ENCODE measurements at places on chromosomes 16 and 17.

DNA sequence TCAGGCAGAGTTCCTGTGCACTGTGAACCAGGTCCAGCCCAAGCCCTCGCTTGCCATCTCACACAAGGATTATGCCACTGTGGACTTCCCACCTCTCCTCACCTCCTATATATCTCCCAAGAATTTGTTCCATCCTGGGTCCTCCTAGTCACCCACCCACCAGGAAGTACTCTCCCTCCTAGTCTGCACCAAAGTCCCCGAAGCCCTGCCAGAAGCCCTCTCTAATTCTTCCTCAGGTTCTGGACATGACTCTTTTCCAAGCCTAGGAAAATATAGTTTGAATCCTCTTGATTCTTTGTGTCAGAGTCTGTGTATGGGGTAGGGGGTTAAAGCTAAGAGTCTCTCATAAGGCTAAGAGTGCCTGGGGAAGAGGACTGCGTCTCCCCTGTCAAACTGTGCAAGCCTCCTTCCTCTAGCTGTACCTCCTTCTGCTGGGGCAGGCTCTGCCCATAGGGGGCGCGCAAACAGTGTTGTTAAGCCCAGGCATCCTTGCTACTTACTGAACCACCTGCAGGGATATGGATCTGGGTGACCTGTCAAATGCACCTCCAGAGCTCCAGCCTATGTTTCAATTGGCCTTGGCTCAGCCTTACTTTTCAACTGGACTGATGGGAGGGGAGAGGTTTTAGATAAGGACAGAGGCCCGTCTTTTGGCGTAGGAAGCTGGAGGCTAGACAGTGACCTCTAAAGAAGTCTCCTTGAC, 16.6 kb upstream of the DLX4 start:
- DNase-seq: peak; percentile 86

DNA sequence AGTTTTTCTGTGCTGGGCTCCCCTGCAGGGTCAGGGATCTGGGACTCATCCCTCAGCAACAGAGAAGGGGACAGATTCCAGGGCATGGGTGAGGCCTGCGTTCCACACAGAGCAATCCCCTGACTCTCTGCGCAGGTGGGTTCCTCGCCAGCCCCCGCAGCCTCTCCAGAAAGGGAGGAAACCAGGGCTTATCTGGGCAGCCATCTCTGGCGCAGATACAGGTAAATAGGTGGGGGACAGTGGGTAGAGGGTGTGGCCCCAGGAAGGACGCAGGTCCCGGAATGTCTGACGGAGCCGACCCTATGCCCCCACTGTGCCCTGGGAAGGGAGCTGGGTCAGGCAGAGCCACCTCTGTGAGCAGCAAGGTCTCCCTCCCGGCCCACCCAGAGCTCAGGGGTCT, 23.2 kb downstream of the PIEZO1 start:
- DNase-seq: no peak

- DNase-seq: peak; percentile 72
Measured at GRCh38 chr17:2412561-2413021, 11.7 kb upstream of the MNT start.

GRCh38 chr17:33369149-33369548, 76.1 kb upstream of the ASIC2 start:
- no peak for DNase-seq

DNA sequence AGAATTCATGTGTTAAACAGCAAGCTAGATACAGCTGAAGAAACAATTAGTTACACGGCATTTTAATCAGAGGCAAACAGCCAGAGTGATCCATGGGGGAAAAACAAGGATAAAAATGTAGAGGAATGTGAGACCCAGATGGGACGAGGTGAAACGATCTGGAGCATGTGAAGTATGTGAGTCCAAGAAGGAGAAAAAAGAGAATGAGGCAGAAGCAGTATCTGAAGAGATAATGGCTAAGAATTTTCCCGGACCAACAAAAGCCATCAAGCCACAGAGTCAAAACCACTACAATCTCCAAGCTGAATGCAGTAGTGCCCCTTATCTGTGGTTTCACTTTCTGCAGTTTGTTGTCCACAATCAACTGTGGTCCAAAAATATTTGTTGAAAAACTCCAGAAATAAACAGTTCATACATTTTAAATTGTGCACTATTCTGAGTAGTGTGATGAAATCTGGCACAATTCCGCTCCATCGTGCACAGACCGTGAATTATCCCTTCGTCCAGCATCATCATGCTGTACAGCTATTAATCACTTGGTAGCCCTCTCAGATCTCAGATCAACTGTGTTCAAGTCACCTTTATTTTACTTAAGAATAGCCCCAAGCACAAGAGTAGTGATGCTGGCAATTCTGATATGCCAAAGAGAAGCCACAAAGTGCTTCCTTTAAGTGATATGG, 18.8 kb downstream of the MYH10 start:
- peak; percentile 50 for DNase-seq

DNA sequence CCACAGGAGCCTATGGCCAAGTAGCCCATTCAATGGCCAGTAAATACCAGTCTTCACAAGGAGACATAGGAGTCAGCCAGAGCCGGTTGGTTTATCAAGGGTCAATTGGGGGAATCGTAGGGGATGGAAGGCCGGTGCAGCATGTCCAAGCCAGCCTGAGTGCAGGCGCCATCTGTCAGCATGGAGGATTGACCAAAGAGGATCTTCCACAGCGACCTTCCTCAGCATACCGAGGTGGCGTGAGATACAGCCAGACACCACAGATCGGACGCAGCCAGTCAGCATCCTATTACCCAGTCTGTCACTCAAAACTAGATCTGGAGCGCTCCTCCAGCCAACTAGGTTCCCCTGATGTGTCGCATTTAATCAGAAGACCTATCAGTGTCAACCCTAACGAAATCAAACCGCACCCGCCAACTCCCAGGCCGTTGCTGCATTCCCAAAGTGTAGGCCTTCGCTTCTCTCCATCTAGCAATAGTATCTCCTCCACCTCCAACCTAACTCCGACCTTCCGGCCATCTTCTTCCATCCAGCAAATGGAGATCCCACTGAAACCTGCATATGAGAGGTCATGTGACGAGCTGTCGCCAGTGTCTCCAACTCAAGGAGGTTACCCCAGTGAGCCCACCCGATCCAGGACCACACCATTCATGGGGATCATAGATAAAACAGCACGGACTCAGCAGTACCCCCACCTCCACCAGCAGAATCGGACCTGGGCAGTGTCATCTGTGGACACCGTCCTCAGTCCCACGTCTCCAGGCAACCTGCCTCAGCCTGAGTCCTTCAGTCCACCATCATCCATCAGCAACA, 25.0 kb downstream of the CYB561 start:
- no peak for DNase-seq

Data from GM03348 (cell line).